ENCODE measurements at places on chromosomes 4 and X.

DNA sequence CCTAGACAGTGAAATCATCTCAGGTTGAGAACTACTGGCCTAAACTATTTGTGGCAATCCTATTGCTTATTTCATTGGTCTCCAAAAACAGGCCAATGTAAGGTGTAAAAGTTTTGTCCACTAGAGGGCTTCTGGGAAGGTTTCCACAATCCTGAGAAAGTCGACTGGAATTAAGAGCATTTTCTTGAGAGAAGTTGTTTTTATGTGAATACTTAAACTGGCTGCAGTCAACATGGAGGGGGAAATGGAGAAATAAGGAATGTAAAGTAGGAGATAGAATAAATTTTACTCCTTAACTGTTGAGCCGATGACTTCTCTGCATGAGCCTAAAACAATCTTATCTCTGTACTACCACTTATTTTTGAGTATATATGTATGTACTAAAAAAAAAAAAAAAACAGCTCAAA, 11.0 kb upstream of the EIF4E start:
- peak; percentile 51 for DNase-seq

DNA sequence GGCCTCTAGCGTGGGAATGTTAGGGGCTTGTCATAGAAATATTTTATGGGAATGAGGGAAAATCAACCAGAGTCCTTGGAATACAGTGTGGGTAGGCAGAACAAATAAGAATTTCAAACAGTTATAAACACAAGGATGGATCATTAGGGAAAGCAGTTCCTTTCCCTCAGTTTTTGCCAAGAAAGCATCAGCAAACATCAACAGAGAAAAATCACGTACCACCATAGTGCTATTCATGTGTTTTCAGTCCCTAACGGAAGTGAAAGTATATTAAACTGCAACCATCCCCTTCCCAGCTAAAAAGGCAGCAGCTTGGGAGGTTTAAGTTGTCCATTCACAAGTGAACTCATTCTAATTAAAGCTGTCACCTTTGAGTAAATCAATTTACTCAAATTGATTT, 334.4 kb upstream of the PCDH18 start:
- no peak for DNase-seq

DNA sequence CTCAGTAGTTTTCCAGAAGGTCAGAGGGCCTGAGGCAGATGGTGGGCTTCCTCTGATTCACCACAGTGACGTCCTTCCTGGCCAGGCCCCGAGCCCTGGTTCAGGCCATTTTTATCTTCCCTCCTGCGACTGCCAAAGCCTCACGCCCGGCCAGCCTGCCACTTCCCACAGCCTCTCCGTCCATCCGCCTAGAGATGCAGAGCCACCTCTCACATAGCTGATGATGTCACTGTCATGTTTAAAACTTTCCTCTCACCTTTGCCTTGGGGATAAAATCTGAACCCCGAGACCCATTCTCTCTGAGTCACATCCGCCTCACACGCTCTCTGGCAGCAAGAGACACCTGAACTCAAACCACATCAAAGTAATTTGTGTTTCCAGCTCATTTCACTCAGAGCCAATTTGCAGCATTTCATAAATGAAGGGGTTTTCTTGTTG, 175.3 kb downstream of the QDPR start:
- peak; percentile 76 for DNase-seq

GRCh38 chr4:84964995-84965552, 1.4 kb downstream of the WDFY3 start:
- no peak for DNase-seq

DNA sequence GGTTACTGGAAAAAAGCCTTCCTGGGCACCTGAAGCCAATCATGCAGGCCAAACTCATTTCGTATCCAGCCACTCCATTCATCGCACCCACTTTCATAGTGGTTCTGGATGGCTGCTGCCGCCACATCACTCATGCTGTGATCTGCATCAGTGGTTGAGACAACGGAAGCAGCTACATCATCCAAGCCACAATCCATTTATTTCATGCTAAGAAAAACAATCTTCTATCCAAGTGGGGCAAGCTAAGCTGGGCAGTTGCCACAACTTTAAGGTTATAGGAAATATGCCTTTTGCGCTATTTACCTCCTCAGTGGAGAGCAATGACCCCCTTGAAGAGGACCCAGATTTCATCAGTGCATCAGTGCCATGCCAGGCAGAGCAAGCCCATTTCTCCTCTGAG, 124.6 kb downstream of the GRIA3 start:
- DNase-seq: no peak

DNA sequence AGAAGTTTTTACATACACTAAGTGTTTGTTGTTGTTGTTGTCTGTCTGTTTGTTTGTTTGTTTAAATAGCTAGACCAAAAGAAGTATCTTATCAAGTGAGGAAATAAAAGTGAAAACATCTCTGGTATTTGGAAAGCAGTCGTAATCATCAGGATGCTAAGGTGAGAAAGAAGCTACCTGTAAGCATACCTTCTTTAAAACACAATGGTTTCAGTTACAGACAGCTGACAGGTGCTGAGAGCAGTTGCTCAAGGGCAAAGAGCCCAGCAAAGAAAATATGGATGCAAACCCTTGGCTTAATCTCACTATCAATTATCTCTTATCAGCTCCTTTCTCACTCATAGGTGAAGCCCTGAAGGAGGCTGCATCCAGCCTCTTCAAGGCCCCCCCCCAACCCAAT, 42.8 kb upstream of the FBXW7 start:
- DNase-seq: no peak

DNA sequence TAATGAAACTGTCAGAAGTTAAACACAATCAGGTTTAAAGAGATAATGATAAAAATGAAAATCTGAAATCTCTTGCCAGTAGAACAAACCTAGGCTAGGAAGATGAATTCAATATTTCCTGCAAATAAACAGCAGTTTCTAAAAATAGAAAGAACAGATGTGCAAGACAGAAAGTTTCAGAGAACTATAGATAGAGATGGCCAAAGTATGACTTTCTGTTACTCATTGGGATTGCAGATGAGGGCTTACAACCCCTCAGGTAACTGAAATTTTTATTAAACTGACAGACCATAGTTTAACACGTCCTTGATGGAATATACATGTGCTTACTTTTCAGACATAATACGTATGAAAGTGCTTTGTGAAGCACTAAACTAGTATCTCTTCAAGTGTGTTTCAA, 82.3 kb upstream of the PPARGC1A start:
- no peak for DNase-seq

- DNase-seq: no peak
These were observed 12.7 kb upstream of the CAPN6 start for GRCh38 chrX:111282991-111283390.

GRCh38 chrX:3807906-3808305, 94.5 kb upstream of the PRKX start:
- no peak for DNase-seq

DNA sequence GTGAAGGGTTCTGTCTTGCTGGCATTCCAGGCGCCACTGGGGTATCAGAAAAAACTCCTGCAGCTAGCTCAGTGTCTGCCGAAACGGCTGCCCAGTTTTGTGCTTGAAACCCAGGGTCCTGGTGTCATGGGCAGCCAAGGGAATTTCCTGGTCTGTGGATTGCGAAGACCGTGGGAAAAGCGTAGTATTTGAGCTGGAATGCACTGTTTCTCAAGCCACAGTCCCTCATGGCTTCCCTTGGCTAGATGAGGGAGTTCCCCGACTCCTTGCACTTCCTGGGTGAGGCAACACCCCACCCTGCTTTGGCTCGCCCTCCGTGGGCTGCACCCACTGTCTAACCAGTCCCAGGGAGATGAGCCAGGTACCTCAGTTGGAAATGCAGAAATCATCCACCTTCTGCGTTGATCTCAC, 40.1 kb downstream of the NOP14 start:
- no peak for DNase-seq

GRCh38 chr4:151489462-151490203, 80.7 kb downstream of the FHIP1A start:
- DNase-seq: no peak

DNA sequence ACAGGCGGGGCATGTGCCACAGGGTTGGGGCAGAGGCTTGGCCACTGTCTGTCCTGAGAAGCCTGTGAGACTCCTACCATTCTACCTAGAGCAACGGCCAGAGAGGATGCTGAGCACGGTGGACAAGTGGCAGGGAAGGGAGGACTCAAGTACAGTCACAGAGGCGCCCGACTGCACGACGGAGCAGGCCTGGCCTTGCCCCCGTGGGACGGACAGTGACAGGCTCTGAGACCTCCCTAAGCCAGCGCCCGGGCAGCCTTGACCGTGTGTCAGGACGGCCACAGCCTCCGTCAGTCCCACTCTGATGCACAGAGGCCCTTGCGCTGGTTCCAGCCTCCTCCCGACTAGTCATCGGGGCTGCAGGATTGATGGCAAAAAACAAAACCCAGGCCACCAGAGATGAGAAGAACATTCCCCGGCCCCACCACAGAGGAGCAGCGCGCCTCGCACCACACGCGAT, 36.7 kb upstream of the MXD4 start:
- no peak for DNase-seq

DNA sequence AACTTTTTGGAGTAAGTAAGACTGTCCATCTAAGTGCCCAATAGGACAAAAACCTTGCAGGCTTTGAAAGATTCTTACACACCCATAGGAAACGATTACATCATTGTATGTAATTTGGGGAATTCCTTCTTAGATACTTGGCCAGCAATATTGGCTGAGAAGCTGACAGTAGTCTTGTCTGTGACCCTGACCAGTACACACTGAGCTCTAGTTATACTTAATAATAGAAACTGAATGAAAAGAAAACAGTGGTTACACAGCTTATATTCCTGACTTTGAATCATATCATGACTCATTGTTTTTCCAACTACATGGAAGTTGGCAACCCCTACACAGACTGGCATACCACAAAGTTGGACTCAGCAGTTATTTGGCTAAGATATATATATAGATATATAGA, 7.1 kb upstream of the TLR2 start:
- peak; percentile 28 for DNase-seq

- no peak for DNase-seq
These were observed 98.0 kb downstream of the PTTG2 start for GRCh38 chr4:38058151-38058550.

GRCh38 chr4:101596781-101597552, 193.6 kb upstream of the BANK1 start:
- DNase-seq: peak; percentile 21

DNA sequence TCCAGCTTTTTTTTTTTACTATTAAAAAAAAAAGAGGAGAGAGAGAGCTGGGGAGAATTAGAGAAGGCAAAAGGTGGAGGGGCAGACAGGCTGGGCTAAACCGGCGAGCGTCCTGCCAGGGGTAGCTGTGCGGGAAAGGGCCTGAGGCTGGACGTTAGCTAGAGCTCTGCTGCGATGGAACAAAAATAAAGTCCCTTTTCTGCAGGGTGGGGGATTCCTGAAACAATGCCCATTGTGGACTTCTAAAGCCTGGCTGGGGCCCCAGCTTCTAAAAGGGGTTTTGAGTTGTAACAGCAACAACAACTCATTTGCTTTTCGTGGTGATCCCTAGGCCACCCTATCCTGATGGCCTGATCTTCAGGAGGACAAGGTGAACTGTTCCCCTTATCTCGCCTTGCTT, 311.7 kb downstream of the FBXW7 start:
- DNase-seq: no peak

All from LoVo (cell line).